ENCODE measurements at places on chromosomes 7 and 10.

- no peak for DNase-seq
These were observed 851 bp downstream of the HYAL4 start for GRCh38 chr7:123845823-123846216.

DNA sequence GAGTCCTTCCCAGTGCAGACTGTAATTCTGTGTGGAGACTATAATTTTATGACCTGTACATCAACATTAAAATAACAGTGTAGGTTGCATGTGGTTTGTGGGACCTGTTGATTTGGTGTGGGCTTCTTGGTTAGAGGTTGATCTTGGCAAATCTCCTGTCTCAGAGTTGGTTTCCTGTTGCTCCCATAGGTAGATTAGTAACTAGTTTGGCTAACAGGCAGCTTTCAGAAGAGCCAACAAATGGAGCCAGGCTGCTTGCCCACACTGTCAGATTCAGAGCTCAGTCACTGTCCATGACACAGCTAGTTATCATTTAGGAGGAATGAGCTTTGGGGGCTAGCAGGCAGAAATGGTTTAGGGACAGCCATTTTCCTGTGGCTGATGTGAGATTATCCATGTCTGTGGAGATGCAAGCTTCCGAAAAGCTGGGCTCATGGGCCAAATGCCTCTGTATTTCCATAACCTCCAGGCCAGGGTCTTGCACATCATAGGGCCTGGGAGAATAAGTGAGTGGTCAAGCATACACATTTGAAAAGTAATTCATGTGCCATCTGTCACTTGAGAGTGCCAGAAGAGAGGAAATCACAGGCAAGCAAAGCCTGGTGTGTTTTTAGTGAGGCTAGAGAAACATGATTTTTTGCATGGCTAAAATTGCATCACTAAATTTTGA, 33.4 kb downstream of the CCM2 start:
- DNase-seq, result no peak

DNA sequence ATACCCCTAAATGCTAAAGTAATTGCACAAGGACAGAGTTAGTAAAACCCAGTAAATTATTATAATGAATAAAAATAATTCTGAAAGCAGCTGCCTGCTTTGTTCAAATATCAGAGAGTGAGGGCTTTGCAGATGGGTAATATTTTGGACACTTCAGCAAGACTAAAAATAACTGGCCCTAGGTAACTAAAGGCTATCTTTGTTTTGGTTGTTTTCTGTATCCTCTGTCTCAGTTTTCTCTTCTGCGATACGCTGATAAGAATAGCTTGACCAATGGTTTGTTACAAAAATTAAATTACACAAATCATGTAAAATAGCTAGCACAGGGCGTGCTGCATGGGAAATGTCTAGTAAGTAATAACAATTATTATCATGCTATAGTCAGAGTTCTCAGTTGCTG, 204.7 kb downstream of the FGFR2 start:
- no peak for DNase-seq

GRCh38 chr7:2719007-2719406, 31.0 kb downstream of the AMZ1 start:
- DNase-seq, result no peak

GRCh38 chr10:63376560-63377304, 89.0 kb downstream of the JMJD1C start:
- no peak for DNase-seq

DNA sequence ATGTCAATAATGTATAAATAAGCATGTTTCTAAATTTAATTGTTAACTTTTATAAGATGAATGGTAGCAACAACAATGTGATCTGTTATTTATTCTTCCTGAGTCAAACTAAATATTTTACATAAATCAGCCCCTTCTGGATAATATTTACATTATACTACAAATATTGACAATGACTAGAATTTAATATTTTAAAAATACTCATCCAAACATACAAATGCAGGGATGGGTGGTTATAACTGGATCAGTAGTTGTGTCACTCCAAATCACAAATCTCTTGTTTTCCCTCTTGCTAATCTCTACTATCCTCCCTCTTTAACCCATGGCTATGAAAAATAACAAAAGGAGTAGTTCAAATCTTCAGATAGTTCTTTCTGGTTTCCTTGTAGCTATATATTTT, 407.0 kb downstream of the HTR7 start:
- no peak for DNase-seq
